Suppressor macrophage treated with lipopolysaccharide for 1 hour (primary cell): ENCODE measurements at places on chromosomes 3 and 15.

- DNase-seq = no peak
These were observed 386.0 kb upstream of the LRRC3B start for GRCh38 chr3:26236531-26236930.

DNA sequence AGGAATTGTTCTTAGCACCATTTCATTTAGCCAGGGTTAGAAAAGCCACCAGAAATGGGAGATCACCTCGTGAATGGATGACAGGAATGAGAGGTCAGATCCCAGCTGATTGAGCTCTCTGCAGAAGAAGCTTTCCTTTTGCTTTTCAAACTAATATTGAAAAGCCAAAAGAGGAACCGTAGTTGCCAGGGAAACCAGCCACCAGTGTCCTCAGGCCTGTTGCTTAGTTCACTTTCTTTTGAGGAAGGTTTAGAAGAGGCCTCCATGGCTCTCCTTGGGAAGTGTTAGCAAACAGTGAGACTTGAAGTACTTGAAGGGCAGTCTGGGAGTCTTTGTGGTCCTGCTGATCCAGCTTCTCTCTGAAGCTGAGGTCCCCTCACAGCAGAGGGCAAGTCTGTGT lies 7.4 kb upstream of the CCK start:
- peak; percentile 35 for DNase-seq

- DNase-seq = peak; percentile 83
These were observed at the start of gene NEO1 for GRCh38 chr15:73051807-73052652. NEO1 (plus strand) TSS chr15:73052463; CDS start chr15:73052676, 213 bp downstream.

- DNase-seq = peak; percentile 23
These were observed 67.0 kb downstream of the SETD2 start for GRCh38 chr3:47096959-47097358.

DNA sequence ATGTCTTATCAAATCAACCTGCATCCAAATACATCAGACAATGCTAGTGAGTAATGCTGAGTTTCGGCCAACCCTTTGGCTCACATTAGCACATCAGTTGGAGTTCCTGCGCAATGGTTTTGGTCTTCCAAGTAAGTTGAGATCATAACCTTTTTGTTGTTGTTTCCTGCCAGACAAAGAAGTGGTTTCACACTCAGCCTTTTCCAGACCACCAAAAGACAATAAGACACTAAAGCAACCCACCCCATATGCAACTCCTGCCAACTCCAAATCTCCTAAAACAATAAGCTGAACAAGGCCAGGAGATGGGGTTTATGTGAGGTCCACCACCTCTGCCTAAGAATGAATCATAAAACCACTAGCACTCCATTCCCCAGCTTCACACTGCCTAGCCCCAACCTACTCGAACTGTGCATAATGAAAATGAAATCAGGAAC lies 177.0 kb downstream of the ERC2 start:
- DNase-seq = no peak

DNA sequence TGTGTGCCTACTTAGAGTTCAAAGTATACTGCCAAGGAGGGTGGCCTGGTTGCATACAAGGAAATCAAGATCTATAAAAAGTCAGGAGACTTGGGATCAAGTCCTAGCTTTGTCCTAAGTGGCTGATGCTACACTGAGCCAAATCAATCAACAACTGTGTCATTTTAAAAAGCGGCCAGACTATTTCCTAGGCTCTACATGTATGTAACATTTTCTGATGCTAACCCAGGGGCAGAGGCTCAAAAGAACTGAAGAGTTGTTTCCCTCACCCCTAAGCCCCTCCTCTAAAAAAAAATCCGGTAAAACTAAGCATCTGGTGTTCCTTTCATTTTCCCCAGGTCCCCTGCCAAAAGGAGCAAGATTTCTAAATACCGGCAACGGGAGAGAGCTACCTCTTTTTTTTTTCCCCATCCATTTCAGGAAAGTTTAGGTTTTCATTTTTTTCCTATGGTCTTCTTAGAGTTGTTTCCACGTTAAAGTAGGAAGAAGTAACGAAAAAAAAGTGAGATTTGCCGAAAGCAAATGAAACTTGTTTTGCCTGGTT lies 18.8 kb upstream of the CHD2 start:
- no peak for DNase-seq

DNA sequence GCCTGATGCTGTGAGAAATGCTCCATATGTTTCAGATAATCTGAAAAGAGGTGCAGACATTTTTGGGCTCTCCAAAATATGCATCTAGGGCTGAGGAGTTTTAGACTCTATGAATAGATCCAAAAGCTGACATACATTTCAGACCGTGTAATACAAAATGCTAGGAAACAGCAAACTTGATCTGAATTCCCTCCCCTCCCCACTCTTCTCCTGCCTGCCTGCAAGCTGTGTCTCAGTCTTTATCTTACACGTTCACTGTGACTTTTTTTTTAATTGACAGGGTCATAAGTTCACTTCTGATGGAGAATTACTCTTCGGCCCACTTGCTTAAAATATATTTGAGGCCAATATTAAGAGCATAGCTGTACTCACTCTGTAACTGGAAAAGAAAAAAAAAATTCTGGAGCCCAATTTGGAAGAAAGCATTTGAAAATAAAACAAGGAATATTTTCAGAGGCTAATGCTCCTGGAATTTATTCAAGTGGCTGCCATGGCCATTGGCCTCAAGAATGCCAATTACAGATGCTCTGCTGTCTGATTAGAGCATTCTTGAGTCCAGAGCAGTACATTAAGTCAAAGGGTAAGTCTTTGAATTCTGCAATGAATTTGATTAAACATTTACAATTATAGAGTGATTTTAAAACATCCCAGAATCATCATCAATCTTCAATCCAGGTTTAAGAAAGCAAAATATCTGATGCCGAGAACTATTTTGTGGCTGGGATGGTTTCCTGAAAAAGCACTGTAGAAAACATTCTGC lies 146.2 kb upstream of the SEMA6D start:
- DNase-seq = no peak

DNA sequence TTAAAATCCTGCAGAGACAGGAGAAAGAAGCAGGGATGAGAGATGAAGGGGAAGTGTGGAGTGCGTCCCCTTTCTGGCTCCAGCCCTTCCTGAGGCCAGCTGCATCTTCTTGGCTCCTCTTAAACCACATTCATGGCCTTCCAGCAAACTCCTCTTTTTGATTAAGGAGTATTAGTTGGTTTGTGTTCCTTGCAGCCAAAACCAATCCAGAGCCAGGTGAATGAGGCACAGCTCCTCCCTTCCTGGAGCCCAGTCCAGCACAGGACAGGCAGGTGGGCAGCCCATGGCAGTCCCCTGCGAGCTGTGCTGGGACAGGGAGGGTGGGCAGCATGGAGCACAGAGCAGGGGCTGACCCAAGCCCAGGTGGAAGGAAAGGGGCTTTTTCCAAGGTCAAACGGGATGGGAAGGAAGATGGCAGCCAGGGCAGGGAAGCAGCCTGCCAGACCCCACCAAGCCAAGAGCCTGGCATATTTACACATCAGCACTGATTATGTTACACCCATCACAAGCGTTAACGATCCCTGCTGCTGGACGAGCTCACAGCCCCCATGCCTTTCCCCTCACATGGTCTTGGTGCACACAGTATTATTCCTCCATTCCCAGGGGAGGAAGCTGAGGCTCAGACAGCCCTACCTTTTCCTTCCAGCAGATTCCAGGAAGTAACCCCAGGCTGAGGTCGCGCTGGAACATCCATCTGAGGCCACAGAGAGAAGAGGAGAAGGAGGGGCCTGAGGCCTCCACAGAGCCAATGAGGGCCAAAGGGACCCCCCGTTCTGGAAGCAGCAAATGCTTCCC lies 175.6 kb downstream of the SMAD6 start:
- no peak for DNase-seq

GRCh38 chr3:41158947-41159346 lies 40.4 kb upstream of the CTNNB1 start:
- peak; percentile 24 for DNase-seq

GRCh38 chr15:95864467-95864886 lies 466.0 kb upstream of the NR2F2 start:
- no peak for DNase-seq

DNA sequence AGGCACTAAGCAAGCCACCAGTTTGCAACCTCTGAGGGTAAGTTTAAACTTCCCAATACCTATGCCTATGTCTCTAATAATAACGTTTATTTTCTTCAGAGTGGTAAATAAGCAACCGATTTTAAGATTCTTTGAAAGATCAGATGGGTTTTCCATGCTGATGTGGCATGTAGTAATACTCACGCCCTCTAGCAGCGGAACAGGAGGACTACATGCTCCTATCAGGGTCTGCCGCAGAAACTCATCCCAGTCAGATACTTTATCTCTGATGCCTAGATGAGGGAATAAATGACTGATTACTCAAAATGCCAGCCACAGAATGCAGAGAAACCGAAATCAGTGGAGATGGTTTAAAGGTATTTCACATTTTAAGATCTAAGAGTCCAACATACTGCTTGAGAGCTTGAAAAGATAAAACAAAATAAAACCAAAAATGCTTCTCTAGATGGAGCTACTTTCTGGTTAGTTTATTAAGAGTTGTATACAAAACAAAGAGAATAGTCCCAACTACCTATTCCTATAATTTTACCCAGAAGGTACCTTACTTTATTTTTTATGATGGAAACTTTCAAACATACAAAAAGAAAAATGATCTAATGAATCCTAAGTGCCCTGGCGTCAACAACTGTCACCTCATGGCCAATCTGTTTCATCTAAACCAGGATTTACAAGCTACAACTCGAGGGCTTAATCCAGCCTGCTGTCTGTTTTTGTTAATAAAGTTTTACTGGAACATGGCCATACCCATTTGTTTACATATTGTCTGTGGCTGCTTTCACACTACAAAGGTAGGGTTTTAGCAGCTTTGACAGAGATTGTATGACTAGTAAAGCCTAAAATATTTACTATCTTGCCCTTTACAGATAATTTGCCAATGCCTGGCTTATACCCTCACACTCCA lies 37.5 kb upstream of the STIMATE start:
- peak; percentile 65 for DNase-seq

DNA sequence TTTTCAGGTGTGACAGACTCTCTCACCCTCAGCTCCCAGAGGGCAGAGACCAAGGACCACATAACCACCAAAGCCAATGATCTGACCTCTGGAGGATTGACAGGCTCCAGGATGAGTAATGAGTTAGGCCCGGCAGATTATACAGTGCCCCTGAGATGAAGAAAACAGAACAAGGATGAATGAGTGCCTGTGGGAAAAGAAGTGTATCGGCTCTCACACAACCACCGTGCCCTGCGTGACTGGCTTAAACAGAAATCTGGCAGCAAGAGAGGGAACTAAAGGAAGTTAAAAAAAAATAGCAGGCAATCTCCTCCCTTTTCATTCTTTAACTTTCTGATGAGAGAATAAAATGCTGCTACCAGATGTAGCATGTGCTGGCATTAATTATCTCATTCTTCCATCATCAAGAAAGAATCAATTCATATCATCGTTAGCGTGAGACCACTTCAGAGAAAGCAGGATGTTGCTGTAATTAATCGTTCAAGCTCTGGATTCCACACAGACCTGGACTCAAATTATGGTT lies 227.5 kb upstream of the COL8A1 start:
- no peak for DNase-seq

DNA sequence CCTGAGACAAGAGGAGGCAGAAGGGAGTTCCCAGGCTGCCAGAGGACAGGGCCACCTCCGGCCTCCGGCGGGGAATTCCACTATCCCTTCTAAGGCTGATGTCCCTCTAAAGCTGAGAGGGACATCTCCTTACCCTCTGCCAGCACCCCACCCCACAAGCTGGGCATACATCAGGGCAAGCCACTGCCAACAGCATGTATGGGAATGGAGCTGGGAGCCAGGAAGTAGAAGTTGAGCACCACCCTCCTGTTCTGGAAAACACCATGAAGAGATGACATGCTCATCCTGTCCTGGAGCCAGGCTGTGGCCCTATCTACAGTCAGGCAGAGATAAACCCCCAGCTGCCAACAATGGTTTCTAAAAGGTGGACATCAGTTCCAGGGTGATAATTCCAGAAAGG lies 7.1 kb downstream of the PLCD1 start:
- DNase-seq = peak; percentile 28

- no peak for DNase-seq
These were observed 66.1 kb upstream of the MEX3B start for GRCh38 chr15:82111918-82112317.

GRCh38 chr3:61250784-61251173 lies 473 bp downstream of the FHIT start:
- no peak for DNase-seq

DNA sequence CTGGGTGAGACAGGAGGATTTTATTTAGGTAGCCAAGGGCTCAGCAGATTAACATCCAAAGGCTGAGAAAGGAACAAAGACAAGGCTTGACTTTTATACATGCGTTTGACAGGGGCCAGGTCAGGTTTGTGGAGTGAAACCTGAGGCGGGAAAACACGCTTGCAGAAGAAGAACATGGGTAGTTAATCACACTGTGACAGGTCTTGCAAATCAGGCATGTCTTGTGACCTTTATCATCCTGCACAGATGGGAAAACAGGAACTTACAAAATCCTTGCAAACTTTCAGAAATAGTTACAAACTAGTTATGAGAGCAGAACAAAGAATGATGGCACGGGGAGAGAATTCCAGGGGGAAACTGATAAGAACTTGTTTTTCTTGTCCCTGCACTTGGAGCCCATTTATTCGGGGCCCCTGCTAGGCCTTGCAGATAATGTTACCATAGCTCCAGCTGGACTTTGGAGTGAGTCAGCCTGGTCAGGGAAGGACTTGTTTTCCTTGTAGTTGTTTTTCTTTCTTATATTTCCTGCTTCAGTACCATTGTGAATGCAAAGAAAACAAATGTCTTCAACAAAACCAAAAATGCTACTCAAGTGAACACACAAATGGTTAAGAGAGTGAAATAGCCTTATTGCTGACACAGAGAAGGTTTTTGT lies 965.9 kb upstream of the ROBO1 start:
- DNase-seq = peak; percentile 4

- DNase-seq = no peak
These were observed 19.0 kb downstream of the ARL14 start for GRCh38 chr3:160695915-160696327.

DNA sequence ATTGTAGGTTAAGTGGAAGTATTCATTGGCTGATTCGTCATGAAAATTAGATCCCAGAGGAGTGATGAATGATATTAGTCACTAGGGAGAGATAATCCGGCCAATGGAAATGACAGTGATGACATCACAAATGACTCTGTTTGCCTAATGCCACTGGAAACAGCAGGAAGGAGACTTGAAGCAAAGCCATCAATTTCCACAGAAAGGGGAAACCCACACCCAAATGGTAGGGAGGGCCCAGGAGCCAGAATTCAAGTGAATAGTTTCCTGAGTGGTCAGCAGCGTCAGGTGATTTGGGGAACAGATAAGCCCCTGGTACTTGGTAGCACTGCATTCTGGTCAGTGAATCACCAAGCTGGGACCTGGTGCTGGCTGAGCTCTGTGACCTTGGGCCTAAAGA lies 3.3 kb upstream of the ADAMTS9 start:
- DNase-seq = no peak

DNA sequence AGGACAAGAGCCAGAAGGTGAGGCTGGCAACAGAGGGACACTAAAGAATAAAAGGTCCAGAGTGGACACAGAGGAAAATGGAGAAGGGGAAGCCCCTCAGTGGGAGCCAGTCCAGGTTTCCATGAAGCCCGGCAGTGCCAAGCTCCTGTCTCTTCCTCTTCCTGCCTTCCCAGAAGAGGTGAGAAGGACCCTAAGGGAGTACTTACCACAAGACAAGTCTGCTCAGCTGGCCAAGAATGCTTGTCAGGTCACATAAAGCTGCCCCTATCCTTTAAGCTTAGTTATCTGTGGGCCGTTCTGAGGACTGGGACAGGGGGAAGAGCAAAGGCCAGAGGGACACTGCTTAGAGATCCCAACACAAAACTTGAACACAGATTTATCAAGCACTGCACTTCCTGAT lies 100.2 kb downstream of the RYK start:
- DNase-seq = no peak
